Naive thymus-derived CD4-positive, alpha-beta T cell (primary cell): ENCODE measurements at places on chromosomes 16 and 17. TPM values are rescaled to one million over a fixed set of nuclear protein-coding genes. Genes with fewer than 3 reads are reported as not detected.

DNA sequence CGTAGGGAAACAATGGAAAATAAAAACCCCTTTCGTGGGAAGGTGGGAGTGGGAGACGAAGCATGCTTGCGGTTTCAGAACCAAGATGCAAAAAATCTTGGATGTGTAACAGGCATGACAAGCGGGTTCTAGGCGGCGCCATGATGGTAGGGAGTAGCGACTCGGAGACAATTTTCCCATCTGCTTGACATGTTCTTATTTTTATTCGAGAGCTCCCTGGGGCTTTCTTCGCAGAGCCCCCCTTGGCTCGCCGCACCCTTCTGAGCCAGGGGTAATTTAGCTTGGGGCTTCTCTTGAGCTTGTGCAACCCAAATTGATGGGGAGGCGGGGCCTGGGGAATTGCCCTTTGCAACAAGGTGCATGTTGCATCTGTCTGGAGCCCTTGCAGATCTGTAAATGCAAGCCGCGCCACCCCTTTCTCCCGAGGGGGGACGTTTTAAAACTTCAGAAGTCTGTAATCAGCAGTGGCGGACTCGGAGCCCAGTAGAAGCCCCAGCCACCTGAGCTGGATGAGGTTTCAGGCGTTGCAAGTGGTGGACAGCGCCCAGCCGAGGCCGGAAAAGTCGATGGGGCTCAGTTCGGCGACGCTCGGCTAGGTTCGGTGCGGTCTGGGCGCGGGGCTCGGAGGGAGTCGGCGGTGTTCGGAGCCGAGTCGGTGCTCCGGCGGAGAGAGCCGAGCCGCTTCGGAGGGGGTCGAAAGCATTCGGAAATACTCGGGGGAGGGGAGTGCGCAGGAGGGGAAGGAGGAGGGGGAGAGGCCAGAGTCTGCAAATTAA is 2.9 kb downstream of the GNAO1 start:
- DNase-seq = peak; percentile 74
- H3K4me1 ChIP-seq = peaks cover 16% of the 10 kb centered on the region
- H3K36me3 ChIP-seq = no peaks in the 10 kb centered on the region
- peaks cover 13% of the 10 kb centered on the region for H3K27me3 ChIP-seq

- H3K4me3 ChIP-seq = peak overlapping the region; percentile 82
- H3K27me3 ChIP-seq = no peaks in the 10 kb centered on the region
- peaks cover 31% of the 10 kb centered on the region for H3K4me1 ChIP-seq
- H3K27ac ChIP-seq = peak overlapping the region; percentile 82
- peaks cover 36% of the 10 kb centered on the region for H3K36me3 ChIP-seq
These were observed 637 bp downstream of the RPL23A start for GRCh38 chr17:28720247-28720996.

GRCh38 chr16:50643192-50643591 is 37.9 kb downstream of the SNX20 start:
- DNase-seq = no peak
- H3K27ac ChIP-seq = no peak overlapping the region
- H3K27me3 ChIP-seq = no peaks in the 10 kb centered on the region
- no peak overlapping the region for H3K4me3 ChIP-seq

DNA sequence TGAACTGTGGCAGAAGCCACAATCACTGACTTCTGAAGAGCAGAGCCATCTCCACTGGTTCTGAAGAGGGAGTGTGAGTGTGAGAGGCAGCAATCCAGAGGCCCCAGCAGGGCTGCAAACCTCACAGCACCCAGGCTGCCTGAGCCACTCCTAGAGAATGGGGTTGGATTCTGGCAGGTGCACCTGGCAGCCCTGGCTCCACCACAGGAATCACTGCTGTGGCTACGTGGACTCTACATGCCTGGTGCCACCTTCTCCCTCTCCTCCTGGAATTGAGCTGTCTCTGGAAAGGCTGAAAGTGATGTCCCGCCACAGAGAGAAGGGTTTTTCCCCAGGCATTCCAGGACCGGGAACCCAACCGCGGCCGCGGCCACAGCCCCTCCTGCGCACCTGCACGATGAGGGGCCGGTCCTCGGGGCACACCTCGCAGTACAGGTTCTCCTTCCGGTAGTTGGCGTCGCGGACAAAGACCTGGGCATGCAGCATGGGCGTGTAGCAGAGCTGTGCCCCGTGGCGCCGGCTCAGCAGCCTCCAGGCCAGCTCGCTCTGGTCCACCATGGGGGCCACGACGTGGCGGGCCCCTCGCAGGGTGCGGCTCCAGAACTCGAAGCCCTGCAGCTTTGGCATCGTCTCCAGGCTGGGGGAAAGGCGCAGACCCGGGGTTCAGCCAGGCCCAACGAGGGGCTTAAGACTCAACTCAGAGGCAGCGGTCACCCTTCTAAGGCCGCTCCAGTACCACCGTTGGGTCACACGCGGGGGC is 991 bp downstream of the DUS1L start:
- no peaks in the 10 kb centered on the region for H3K27me3 ChIP-seq
- H3K27ac ChIP-seq = peak overlapping the region; percentile 86
- no peak for DNase-seq
- peaks cover 27% of the 10 kb centered on the region for H3K4me1 ChIP-seq
- H3K4me3 ChIP-seq = peak overlapping the region; percentile 62

GRCh38 chr17:9941305-9941704 is 36.2 kb upstream of the RCVRN start:
- no peaks in the 10 kb centered on the region for H3K4me1 ChIP-seq
- H3K27me3 ChIP-seq = no peaks in the 10 kb centered on the region
- no peak for DNase-seq
- no peak overlapping the region for H3K4me3 ChIP-seq

Gene MAPT
- total RNA-seq = 0.27 TPM

Gene PYDC1
- total RNA-seq = not detected
